Activated CD4-positive, alpha-beta T cell treated with anti-CD3 and anti-CD28 coated beads, Interleukin-2, amount 50 U/mL, for 24 hours (primary cell): ENCODE measurements at places on chromosomes 11 and 22.

GRCh38 chr22:30277547-30278344, 11.1 kb upstream of the OSM start:
- DNase-seq, result no peak

- no peak for DNase-seq
These were observed 62.7 kb downstream of the CSTPP1 start for GRCh38 chr11:46999217-46999616.

DNA sequence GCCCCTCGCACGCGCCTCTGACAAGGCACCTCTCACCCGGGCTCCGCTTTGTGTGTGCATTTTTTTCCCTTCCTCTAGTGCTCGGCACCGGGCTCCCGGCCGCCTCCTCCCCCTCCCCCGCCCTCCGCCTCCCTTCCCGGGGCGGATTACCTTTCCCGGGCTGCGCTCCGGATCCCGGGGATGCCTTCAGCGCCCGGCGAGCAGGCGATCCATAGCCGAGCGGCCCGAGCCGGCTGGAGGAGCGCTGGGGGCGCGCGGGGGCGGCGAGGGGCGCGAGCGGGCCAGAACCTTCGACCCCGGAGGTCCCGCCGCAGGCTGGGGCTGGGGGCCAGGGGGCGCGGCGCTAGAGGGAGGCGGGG, 282 bp downstream of the MPPED2 start:
- DNase-seq, result no peak

- no peak for DNase-seq
These were observed 151.7 kb downstream of the SWAP70 start for GRCh38 chr11:9815486-9816136.

GRCh38 chr11:66717925-66718319, 11.1 kb downstream of the SPTBN2 start:
- no peak for DNase-seq

- peak; percentile 4 for DNase-seq
These were observed 492 bp downstream of the JHY start for GRCh38 chr11:122882857-122883645.

GRCh38 chr11:19506816-19507486, 205.7 kb upstream of the NAV2 start:
- DNase-seq, result no peak
